ENCODE measurements at places on chromosomes 7 and 10.

DNA sequence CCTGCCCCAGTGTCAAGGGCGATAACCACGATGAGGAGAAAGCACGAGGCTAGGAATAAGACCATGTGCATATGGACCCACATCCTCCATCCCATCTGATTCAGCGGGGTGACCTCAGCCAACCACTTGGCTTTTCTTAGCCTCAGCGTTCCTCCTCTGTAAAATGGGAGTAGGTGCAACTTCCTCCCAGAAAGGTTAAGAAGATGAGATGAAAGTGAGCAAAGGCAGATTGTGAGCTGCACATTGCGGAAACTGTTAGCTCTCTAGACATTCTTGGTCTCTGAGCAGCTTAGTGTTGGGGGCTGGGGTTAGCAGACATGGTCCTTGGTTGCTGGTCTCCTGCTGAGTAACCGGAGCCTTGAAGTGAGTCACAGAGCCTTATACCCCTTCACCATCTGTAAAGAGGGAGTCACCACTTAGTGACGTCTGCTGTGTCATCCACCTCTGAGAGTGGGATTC lies 497.3 kb upstream of the GALNT17 start:
- DNase-seq: peak; percentile 88

GRCh38 chr10:60789340-60789739 lies 11.1 kb downstream of the CDK1 start:
- no peak for DNase-seq

DNA sequence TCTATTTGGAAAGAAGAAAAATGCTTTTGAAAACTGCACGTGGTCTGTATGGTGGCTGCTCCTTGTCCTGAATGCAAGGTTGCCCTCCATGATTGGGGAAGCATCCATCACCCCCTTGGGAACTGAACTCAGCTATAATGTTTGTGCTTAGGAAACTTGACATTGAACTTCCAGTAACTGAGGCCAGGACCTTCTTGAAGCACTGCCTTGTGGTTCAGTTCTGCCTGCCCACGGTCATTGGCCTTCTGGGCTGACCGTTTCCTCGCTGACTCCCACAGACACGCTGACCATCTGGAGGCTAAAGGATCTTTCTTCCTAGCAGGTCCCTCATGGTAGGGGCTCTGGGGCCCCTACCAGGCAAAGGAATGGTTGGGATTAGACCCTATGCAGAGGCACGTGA lies 247.8 kb downstream of the CAMK1D start:
- DNase-seq: no peak

GRCh38 chr7:16999541-17000267 lies 117.9 kb upstream of the AGR3 start:
- no peak for DNase-seq

DNA sequence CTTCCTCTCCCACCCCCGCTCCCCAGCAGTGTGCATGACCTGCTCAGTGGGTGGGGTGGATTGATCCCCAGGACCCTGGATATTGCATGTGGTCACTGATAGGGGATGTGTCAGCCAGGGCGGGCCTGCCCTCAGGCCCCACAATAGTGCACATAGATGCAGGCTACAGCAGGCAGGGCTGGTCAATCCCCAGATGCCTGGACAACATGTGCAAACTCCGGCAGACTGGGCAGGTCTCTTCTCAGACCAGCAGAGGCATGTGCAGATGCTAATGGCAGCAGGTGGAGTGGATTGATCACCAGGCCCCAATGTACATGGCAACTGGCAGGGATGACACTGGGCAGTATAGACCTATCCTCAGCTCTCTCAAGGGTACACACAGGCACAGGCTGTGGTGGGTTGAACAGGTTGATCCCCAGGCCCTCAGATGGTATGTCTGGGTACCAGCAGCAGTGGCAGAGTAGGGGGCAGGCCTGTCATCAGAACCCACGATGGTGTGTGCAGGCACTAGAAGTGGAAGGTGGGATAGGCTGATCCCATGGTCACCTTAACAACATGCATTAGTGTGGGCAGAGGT lies 98.6 kb downstream of the LANCL2 start:
- DNase-seq: no peak

DNA sequence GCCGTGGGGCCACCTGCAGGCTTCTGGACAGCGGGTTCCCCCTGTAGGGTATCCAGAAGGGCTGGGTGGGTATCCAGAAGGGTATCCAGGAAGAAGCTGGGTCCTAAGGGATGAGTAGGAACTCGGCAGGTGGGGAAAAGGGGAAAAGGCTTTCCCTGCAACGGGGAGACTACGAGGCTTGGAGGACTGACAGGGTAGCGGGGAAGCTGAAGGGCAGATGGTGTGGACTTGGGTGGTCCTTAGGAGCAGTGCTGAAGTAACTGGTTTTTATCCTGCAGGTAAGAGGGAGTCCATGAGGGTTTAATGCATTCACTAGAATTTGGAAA lies 525 bp downstream of the UBE2D4 start:
- DNase-seq: no peak

DNA sequence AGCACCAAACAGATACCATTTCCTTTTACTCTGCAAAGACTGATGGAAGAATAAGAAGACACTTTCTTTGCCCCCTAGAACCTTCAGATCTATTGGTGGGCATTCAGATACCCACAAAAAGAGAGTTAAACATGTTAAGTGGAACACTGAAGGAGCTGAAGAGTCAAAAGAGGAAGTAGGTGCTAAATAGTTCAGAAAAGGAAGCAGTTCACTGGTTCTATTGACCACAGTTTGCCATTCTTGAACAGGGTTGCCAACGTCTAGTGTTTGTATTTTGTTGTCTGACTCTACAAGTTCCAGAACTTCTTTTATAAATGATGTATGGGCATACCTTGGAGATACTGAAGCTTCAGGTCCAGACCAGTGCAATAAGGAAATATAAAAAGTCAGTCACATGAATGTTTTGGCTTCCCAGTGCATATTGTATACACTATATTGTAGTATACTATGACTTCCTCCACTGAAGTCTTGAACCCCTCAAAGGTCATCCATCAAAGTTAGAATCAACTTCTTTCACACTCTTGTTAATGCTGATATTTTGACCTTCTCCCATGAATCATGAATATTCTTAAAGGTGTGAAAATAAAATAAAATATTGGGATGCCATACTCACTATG lies 47.5 kb upstream of the AGR3 start:
- DNase-seq: no peak

- DNase-seq: no peak
These were observed 155.8 kb downstream of the CHN2 start for GRCh38 chr7:29350351-29350750.

DNA sequence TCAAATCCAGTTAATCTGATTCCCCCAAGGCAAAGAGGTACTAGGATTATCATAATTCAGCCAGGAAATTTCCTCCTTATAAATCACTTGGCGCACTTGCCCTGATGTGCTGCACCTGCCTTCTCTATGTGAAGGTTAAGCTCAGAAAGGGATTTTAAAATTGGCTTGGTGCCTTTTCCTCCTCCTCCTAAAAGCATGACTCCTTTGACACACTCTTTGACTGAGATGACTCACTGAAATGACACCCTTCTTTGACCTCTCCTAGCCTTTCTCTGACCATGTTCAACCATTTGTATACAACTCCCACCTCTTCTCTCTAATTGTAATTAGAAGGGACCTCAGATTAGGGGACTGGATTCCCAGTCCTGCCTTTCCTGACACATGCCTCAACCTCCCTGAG lies 46.5 kb downstream of the ABLIM1 start:
- peak; percentile 65 for DNase-seq

DNA sequence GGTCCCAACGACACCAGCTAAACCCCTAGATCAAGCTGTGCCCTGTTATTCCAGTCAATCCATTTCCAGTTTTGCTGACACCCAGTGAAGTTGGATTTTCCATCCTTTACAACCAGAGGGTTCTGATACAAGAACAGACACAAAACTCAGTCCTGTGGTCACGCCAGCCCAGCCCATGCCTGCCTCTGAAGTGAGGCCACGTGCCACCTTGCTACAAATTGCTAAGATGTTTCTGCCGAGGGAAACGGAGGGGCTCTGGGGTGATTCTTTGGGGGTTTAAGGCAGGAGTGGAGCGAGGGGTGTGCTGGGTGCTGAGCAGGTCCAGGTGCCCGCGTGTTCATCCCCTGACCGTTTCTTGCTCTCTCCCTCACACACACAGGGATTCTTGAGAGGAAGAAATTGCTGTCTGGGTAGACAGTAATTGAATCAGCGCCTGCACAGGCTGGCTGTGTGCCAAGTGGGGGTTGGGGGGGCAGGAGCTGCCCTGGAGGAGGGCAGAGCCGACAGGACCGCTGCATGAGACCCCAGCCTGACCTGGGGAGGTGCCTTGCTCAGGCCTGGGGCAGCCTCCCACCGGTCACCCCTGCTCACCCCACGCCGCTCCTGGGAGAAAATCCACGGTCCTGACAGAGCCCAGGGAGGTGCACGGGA lies 38.1 kb downstream of the ADAP1 start:
- peak; percentile 27 for DNase-seq

- DNase-seq: no peak
These were observed 49.0 kb downstream of the TES start for GRCh38 chr7:116259156-116259870.

DNA sequence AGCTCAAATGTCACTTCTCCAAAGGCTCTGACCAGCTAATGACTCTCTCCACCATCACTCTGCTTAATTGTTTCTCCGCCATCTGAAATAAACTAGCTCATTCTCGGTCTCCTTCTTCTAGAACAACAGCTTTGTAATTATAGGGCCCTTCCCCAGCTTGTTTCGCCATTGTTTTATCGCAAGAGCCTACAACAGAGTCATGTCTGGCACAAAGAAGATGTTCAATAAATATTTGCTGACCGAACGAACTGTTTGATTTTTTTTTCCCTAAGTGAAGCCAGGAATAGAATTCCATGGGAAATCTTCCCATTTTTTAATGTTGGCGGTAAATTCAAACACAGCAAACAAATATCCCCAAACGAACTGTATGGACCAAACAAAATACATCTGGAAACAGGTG lies 63.8 kb upstream of the NMT2 start:
- no peak for DNase-seq

GRCh38 chr10:34808801-34809745 lies 6.0 kb downstream of the PARD3 start:
- no peak for DNase-seq

DNA sequence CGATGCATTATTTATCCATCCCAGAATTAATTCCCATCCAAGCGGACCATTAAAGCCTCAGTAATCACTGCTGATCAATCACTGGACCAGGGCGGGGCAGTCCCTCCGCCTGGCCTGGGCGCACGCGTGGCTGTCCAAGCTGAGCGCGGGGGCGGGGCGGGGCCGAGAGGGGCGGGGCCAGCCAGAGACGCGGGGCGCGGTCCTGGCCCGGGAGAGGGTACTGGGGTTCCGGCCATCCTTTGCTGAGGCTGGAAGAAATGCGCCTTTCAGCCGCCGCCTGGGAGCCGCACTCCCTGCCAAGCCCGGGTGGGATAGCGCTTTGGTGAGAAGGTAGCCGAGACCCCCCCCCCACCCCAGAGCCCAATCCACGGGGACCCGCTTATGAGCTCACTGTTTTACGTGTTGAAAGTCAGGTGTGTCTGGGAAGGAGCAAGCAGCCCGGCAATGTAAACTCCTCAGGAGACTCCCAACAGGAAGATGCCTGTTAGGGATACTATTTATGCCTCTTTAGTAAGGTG lies at the start of gene ARHGAP22:
ARHGAP22 (minus strand) TSS at position 83 of the 518 bp plus-strand sequence. CDS start 277 bp downstream, outside the sequence.
- peak; percentile 54 for DNase-seq

- DNase-seq: peak; percentile 100
These were observed 289.3 kb downstream of the PTEN start for GRCh38 chr10:88152728-88153133.

DNA sequence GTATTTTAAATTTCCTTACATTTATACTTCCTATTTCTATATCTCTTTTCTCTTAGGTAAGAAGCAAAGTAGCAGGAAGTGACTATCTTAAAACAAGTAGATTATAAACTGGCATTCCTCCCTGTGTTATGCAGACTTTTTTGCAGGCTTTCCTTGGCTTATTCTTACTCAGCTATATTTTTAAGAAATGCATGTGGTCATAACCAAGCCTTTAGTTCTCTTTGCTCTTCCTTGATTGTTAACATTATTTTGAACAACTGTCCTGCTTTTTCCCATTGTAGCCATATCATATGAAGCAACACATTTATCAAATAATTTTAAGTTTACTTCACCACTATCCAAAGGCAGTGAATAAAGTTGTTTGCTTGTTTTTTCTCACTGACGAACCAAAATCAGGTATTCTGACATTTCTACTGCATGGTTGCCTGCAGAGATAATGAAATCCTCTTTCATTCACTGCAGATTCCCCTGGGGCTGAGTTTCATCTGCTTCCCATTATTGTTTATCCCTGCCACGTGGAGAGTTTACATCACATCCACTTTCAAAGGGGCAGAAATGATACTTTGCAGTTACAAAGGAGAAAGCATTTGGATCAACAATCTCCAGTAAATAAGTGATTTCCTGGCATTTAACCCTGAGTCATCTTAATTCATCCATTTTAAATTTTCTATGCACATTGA lies 389.9 kb upstream of the SEMA3C start:
- peak; percentile 37 for DNase-seq

- DNase-seq: peak; percentile 69
These were observed 18.7 kb downstream of the TAS2R40 start for GRCh38 chr7:143240291-143241168.
